ENCODE measurements at places on chromosomes 11 and 22. TPM values are rescaled to one million over a fixed set of nuclear protein-coding genes. Genes with fewer than 3 reads are reported as not detected.

The P2RX6 gene
- 0.59 TPM for total RNA-seq

The PANX3 gene
- total RNA-seq = not detected

The TRIM6 gene
- 1.9 TPM for total RNA-seq

The FUT4 gene
- total RNA-seq = 8.8 TPM

The HEPN1 gene
- not detected for total RNA-seq

The TP53AIP1 gene
- total RNA-seq = 7.6 TPM

The FIBIN gene
- 21.8 TPM for total RNA-seq

The LAYN gene
- total RNA-seq = 9.6 TPM

The OOSP4B gene
- total RNA-seq = not detected

The ART5 gene
- total RNA-seq = 1.7 TPM

The MPZL3 gene
- 26.1 TPM for total RNA-seq

The LRRC74B gene
- 0.20 TPM for total RNA-seq

The SCGB2A2 gene
- 1.2 TPM for total RNA-seq

The TH gene
- 0.30 TPM for total RNA-seq

The ZNF74 gene
- total RNA-seq = 8.5 TPM

The SHISAL1 gene
- total RNA-seq = 0.99 TPM

The SCO2 gene
- total RNA-seq = 0.59 TPM

The C1QTNF4 gene
- 1.3 TPM for total RNA-seq

The SHANK3 gene
- 7.2 TPM for total RNA-seq

The STX5 gene
- total RNA-seq = 38.2 TPM

The TRIM22 gene
- total RNA-seq = 13.0 TPM

The C11orf91 gene
- total RNA-seq = not detected

The UVRAG gene
- 28.5 TPM for total RNA-seq

The ASCL3 gene
- total RNA-seq = not detected

The UPK3A gene
- not detected for total RNA-seq

The POU2AF3 gene
- 1.4 TPM for total RNA-seq

The MMP1 gene
- total RNA-seq = 0.69 TPM

The NTM gene
- total RNA-seq = 10.8 TPM

The RAC2 gene
- 5.7 TPM for total RNA-seq

The TMA7B gene
- total RNA-seq = 0.30 TPM

The TRPM5 gene
- total RNA-seq = under 0.01 TPM

The CNIH2 gene
- total RNA-seq = 0.59 TPM

The POLD4 gene
- total RNA-seq = 9.5 TPM

The C11orf65 gene
- 1.5 TPM for total RNA-seq

The LMO1 gene
- total RNA-seq = 3.6 TPM

The MIOX gene
- not detected for total RNA-seq

The CDHR5 gene
- not detected for total RNA-seq

The SSH3 gene
- total RNA-seq = 13.4 TPM
